ENCODE measurements at places on chromosomes 4 and X.

DNA sequence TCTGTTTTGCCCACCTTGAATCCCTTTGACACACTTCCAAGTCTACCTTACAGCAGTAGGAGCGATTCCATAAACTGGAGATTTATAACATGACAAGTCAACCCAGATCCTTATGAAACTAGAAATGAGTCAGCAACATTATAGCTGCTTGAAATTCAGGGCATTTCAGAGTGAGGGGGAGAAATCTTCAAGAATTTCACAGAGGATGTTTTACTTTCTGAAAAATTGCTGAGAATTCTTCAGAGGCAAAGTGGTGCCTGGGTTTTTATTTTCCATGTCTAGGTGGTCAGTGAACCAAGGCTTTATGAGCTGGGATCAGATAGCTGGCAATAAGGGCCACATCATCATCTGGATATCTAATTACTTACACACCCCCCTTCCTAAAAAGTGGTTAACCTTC, 119.8 kb downstream of the PPARGC1A start:
- no peak for DNase-seq

GRCh38 chr4:67566335-67566734, 7.8 kb downstream of the STAP1 start:
- no peak for DNase-seq

DNA sequence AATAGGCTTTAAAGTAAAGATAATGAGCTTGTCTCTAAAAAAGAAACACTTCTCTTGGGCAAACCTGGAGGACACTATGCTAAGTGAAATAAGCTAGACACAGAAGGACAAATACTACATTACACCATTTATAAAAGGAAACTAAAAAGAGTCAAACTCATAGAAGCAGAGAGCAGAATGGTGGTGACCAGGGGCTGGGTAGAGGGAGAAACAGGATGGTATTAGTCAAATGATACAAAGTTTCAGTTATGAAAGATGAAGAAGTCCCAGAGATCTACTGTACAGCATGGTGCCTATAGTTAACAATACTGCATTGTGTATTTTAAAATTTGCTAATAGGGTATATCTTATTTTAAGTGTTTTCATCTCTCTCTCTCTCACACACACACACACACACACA, 28.5 kb downstream of the ACSL4 start:
- no peak for DNase-seq

DNA sequence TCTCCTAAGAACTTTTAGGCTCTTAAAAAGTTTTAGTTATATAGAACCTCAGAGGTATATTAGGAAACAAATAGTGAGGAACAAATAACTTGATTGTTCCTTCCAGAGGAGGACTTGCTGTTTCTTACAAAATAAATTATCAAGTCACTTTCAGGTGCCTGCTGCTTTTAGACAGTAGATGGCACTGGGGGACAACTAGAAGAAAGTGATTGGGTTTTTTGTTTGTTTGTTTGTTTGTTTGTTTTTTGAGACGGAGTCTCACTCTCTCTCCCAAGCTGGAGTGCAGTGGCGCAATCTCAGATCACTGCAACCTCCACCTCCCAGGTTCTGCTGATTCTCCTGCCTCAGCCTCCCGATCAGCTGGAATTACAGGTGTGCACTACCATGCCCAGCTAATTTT, 35.4 kb upstream of the CDKL5 start:
- no peak for DNase-seq

GRCh38 chr4:67452100-67452845, 93.0 kb downstream of the CENPC start:
- DNase-seq = no peak

DNA sequence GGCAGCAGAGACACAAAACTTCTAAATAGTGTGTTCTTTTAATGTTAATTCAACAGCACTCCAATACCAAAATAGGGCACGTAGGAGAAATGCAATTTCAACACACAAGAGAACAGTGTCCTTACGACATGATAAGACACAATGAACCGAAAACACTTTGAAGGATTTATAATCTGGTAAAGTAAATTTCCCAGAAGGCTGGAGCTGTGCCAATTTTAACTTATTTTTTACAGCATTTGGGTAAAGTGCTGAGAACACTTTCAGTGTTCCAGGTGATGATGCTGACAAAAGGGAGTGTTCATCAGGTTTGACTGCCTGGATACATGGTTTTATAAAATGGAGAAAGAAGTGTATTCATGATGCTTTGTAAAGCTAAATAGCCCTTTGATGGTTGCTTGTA, 76.5 kb downstream of the MAPK10 start:
- DNase-seq = no peak

DNA sequence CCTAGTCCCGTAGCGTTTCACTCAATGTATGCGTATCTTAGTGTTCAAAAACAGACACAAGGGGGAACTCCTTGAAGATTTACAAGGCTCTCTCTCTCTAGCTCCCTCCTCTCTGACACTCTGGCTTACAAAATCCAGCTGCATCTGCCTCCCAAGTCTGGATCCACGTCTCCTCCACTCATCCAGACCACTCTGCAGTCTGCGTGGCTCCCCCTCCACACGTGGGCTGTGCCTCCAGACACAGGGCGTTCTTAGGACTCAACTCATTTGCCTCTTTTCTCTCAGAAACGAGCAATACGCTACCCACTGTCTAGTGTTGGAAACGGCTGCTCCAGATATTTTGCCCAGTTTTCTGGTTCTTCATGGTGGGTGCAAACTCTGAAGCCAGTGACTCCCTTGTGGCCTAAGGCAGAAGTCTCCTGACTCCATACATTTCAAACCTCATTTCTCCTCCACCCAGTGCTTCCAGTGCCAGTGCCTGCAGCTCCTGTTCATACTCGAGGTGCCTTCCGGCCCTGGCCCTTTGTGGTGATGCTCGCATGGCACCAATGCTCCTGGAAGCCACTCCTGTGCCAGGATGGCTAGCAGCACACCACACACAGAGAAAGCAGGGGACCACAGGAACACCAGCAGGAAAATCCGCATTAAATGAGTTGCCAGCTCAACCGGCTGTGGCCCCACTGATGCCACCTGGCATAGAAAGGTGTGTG, 24.1 kb downstream of the NAT8L start:
- DNase-seq = no peak

GRCh38 chrX:17984415-17984814, 123.3 kb upstream of the RAI2 start:
- peak; percentile 20 for DNase-seq

DNA sequence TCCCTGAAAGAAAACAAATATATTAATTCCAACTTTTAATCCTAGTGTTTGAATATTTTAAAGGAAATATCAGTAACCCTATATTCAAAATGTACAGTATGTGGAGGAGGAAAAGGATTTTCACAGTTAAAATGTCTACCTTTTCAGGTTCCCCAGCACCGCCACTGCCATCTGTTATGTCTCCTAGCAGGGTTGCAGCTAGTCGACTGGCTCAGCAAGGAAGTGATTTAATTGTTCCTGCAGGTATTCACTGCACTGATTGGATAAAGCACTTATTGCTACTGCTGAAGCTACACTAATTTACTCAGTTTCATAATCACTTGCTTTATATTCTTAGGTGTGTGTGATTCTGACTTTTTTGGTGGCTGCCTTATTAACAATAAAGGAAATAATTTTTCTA, 65.5 kb upstream of the FHDC1 start:
- no peak for DNase-seq

GRCh38 chr4:89129080-89129640, 17.8 kb downstream of the TIGD2 start:
- no peak for DNase-seq

- DNase-seq = no peak
These were observed 624.0 kb upstream of the IGFBP7 start for GRCh38 chr4:57734104-57734670.

GRCh38 chr4:57265831-57266582, 155.8 kb upstream of the IGFBP7 start:
- DNase-seq = peak; percentile 4

DNA sequence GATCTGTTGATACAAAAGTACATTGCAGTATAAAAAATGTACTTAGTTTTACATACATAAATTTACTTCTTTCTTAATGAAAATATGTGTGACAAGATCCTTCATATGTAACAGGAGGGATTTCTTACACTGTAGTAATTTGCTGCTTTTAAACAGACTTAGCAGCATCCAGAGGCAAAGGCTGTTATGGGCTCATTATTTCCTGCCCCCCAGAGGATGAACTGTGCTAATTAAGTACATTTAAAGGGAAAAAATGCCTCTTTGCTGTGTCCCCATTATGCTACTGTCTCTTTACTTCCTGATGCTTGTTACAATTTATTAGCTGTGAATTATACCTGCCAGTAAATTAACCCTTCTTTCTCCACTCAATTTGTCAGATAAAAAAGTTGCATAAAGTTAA, 47.1 kb downstream of the NDST3 start:
- no peak for DNase-seq

DNA sequence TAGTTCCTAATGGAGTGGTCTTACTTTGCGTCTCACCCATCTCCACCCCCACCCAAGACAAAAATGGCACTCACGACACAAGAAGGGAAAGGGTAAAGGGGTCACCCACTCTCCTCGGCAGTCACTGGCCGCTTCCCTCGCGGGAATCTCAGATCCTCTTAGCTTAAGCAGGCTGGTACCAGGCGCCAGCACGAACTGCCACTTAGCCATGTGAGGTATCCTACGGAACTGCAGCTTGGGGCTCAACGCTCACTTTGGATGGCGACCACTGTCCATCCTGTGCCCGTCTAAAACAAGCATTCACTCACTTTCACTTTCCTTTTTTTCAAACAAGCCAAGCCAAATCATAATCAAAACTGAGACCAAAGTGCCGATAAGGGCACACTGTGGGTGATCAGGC, 14.6 kb upstream of the MAGIX start:
- no peak for DNase-seq

GRCh38 chrX:130654409-130654950, 248.5 kb downstream of the ENOX2 start:
- no peak for DNase-seq

DNA sequence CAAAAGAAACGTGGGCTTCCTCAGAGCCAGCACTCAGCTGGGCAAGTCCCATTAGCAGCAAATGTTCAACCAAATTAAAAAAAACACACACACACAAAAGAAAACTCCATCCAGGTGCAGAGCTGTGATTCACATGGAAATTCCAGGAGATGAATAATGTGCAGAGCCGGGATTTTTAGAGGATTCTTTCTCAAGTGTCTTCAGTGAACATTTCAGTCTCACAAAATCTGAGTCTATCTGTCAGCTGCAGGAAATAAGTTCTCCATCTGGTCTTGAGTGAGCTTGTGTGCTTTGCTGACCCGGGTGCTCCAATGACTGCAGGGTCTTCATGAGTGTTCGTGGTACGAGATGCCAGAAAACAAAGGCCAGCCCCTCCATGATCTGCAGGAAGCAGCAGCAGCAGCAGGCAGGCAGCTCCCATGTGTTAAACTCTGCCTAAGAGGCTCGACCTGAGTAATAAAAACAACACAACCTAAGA, 44.3 kb downstream of the RASGEF1B start:
- no peak for DNase-seq

- DNase-seq = no peak
These were observed 146.0 kb upstream of the CPEB2 start for GRCh38 chr4:14856062-14856933.

DNA sequence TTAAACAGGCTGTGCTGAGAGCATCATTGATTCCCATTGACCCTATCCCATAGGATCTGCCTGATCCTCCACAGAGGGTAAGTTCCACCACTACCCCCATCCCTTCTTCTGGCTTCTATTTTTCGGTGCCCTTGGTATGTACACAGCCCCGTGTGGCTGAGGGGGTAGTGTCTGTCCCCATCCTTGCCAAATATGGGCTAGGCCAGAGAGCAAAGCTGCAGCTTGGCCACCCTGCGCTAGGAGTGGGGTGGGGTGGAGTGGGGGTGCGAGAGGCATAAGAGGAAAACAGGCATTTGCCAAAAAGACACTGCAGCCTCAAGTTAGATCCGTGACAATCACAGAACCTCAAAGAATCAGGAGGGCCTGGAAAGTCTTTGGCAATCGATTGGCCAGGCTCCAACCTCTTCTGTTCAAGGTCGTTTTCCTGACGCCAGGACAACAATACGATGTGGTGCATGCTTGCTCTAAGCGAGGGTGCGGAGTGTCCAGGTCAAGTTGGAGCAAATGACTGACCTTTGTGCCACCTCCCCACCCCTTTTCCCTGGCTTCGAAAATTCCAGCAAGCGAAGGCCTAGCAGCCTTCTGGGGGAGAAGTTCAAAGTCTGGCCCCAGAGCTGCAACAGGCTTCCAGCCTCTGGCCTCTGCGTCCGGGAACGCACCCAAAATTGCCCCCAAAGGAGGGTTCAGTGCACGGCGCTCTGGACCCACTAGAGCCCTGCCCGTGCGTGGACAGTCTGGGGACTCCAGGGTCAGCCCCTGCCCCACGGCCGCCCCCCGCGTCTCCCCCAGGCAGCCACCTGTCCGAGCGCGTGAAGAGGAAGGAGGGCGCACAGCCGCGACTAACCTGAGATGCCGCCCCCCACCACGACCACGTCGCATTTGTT, 598 bp downstream of the MAOB start:
- DNase-seq = no peak

DNA sequence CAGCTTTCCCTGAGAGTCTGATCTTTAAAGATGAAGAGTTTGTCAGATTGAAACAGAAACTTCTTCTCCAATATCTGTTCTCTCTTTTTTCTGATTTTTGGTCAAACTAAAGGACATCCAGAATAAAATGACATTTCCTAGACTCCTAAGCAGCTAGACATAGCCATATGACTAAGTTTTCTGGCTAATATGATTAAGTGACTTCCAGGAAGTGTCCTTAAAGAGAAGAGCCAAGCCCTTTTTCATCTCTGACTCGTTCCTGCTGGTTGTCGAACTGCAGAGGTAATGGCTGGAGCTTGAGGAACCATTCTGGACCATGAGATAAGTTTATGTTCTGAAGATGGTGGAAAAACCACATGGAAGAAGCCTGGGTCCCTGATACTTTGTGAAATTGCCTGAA, 546.0 kb downstream of the BCOR start:
- no peak for DNase-seq

DNA sequence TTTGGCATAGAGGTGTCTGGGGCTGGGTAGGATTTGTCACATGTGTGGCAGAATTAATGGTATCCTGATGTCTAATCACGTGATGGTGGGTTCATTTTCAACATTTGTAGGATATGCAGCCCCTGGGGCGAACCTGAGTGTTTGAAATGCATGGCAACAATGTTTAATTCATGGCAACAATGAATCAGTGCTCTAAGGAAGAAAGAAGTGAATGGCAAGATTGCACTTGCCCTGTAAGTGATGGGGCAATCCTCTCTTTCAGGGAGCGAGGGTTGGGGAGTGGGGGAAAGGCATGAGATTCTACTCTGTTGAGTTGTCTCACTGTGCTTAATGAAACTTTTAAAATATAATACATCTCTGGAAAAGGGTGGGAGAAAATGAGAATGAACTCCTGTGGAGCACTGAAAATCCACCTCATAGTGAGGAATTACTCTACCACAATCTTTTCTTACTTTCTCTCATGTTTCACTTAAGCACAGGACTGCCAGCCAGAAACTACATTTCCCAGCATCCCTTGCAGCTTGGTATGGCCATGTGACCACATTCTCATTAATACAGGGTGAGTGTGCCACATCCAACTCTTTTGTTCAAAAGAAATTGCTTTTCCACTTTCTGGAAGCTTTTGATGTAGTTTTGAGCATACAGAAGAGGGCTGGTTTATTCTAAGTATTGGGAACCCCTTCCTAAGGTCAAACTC, 64.0 kb upstream of the PGM2 start:
- no peak for DNase-seq

Data from NCI-H1417 (cell line).